ENCODE measurements at places on chromosomes 2 and 18.

GRCh38 chr2:46481198-46482193, 2.1 kb downstream of the TMEM247 start:
- peaks cover 23% of the 10 kb centered on the region for H3K27me3 ChIP-seq
- H3K36me3 ChIP-seq, result no peaks in the 10 kb centered on the region
- no peak for DNase-seq

DNA sequence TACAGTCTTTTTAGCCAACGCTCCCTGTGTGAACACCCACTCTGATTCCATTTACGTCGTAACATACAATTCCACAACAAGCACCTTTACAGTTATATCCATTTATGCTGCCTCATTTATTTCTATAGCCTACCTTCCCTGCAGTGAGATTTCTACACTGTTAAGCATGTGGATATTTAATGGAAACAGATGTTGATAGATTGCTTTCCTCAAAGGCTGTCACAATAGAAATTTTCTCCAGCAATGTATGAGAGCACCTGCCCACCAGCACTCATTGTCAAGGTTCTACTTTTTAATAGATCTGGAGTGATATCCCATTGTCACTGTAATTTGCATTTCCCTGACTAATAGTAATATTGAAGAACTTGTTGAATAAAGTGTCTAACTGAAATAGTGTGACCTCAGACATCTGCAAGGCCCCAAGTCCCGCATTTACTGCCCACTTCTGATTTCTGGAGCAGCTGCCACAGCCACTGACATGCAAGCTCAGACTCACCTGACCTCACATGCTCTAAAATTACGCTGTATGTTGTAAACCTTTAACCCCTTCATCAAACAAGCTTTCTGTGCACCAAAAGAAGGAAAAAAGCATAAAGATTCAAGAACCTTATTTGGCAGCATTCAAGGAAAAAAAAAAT, 295.1 kb downstream of the CNTNAP5 start:
- H3K36me3 ChIP-seq, result no peaks in the 10 kb centered on the region
- H3K27me3 ChIP-seq, result no peaks in the 10 kb centered on the region
- no peak for DNase-seq
- H3K4me3 ChIP-seq, result no peak overlapping the region

DNA sequence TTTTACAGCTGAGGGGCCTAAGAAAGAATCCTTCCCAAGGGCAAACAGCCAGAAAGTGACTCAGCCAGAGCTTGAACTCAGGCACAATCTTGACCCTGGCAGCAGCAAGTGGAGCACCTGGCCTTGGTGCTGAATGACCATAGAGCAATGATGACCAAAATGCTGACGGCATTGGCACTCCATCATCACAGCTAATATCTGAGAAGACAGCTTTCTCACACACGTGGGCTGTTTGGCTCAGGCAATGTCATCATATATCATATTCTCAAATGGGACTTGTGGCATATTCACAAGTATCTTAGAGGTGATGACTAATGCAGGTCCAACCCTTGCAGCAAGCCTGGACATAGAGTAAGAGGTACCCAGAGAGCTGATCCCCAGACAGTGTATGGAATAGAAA, 443.9 kb upstream of the MYT1L start:
- H3K36me3 ChIP-seq, result no peaks in the 10 kb centered on the region
- no peak overlapping the region for H3K4me3 ChIP-seq
- no peaks in the 10 kb centered on the region for H3K4me1 ChIP-seq
- H3K27ac ChIP-seq, result no peak overlapping the region
- H3K27me3 ChIP-seq, result peaks cover 6% of the 10 kb centered on the region
- no peak for DNase-seq

DNA sequence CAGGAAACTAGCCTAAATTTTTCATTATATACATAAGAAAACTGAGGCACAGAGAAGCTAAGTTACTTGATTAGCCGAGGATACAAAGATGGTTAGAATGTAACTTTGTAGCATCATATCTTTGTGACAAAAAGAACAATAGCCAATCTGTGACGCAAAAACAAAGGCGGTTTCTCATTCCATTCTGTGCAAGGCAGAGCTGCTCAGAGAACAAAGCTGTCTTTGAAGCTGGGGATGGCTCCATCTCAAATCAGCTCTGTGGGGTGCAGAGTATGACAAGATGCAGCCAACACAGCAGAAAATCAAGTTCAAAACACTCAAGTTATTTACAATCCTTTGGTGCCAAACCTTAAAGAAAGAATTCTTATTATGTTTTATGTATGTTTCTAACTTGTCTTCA, 81.9 kb upstream of the VWC2L start:
- no peaks in the 10 kb centered on the region for H3K36me3 ChIP-seq
- DNase-seq, result no peak
- no peaks in the 10 kb centered on the region for H3K27me3 ChIP-seq
- H3K4me3 ChIP-seq, result no peak overlapping the region
- no peaks in the 10 kb centered on the region for H3K4me1 ChIP-seq

GRCh38 chr2:75707901-75708300, 2.8 kb downstream of the GCFC2 start:
- no peak overlapping the region for H3K27ac ChIP-seq
- no peak for DNase-seq
- H3K4me1 ChIP-seq, result peaks cover 23% of the 10 kb centered on the region
- no peaks in the 10 kb centered on the region for H3K27me3 ChIP-seq
- H3K36me3 ChIP-seq, result peaks cover 8% of the 10 kb centered on the region

DNA sequence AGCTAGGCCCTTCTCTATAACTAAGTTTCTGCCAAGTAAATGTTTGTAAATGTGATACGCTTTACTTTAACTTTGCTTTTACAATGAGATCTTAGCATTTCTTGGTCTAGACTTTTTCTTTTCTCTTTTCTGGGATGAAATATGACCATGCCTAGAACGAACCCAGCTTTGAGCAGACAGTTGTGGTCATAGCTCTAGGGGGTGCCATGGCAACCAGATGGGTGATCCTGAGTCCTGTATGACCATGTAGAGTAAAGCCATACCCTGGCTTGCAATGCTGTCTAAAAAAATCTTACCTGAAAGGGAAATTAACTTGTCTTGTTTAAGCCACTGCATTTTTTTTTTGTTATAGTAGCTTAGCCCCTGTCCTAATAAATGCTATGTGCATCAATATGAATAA, 956.3 kb downstream of the SLC4A3 start:
- no peak for DNase-seq
- H3K4me3 ChIP-seq, result no peak overlapping the region
- no peaks in the 10 kb centered on the region for H3K36me3 ChIP-seq
- H3K27me3 ChIP-seq, result no peaks in the 10 kb centered on the region
- H3K4me1 ChIP-seq, result no peaks in the 10 kb centered on the region

- no peaks in the 10 kb centered on the region for H3K27me3 ChIP-seq
- no peaks in the 10 kb centered on the region for H3K4me1 ChIP-seq
- H3K4me3 ChIP-seq, result no peak overlapping the region
- no peak for DNase-seq
- H3K36me3 ChIP-seq, result peaks cover 4% of the 10 kb centered on the region
- no peak overlapping the region for H3K27ac ChIP-seq
These were observed 21.4 kb downstream of the SFXN5 start for GRCh38 chr2:73050121-73050545.

- no peak overlapping the region for H3K27ac ChIP-seq
- no peaks in the 10 kb centered on the region for H3K4me1 ChIP-seq
- no peaks in the 10 kb centered on the region for H3K27me3 ChIP-seq
- no peak overlapping the region for H3K4me3 ChIP-seq
These were observed 122.7 kb downstream of the GULP1 start for GRCh38 chr2:188414411-188414810.

DNA sequence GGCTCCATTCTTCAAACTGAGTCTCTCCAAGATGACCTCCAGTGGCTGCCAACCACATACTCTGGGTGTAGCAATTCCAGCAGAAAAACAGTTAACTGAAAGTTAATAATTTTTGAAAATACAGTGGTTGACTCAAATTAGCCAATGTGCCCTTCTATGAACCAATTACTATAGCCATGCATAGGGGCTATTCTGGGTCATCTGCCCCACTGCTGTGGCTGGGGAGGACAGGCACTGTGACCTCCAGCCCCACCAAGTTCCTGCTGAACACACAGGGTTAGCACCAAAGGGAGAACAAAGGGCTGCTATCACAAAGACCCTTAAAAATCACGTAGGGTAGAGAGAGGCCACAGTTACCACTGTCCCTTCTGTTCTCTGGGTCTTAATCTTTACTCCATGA, 123.0 kb downstream of the IRS1 start:
- H3K27ac ChIP-seq, result no peak overlapping the region
- H3K27me3 ChIP-seq, result peaks cover 22% of the 10 kb centered on the region
- no peak overlapping the region for H3K4me3 ChIP-seq

GRCh38 chr2:3535794-3536681, 16.7 kb upstream of the ADI1 start:
- no peak for DNase-seq
- no peak overlapping the region for H3K4me3 ChIP-seq
- no peaks in the 10 kb centered on the region for H3K27me3 ChIP-seq
- H3K4me1 ChIP-seq, result peaks cover 2% of the 10 kb centered on the region

DNA sequence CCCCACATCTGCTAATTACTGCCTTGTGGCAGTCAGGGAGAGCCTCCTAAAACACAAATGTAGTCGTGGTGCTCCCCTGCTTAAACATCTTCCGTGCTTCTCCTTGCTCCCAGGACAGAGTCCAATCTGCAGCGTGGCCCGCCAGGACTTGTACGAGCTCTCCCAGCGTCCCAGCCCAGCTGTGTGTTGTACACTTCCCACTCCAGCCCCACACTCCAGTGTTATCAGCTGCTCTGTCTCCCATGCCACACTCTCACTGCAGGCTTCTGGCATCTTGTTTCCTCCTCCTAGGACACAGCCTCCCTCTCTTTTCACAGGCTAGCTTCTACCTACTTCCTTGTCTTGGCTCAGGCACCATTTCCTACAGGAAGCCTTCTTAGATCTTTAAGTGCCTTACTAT, 199.4 kb downstream of the ALPK2 start:
- peaks cover 8% of the 10 kb centered on the region for H3K4me1 ChIP-seq
- H3K36me3 ChIP-seq, result peaks cover 2% of the 10 kb centered on the region
- H3K27me3 ChIP-seq, result no peaks in the 10 kb centered on the region

DNA sequence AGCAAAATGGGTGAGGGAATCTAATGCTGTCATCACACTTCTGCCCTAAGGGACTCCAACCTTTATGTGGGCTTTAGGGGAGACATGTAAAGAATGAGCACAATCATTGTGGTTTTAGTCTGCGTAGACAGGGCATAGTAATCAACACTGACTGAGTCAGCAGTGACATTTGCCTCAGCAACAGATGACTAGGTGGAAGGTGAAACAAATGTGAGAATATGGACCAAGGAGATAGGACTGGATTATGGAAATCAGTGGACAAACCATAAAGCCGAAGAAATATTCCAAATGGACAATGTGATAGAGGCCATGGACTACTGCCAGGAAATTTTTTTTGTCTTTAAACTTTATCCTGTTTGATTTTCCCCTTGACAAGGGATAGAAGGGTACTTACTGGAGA, 83.9 kb downstream of the PDK1 start:
- no peak overlapping the region for H3K27ac ChIP-seq
- no peaks in the 10 kb centered on the region for H3K4me1 ChIP-seq
- H3K36me3 ChIP-seq, result peaks cover 5% of the 10 kb centered on the region
- peaks cover 23% of the 10 kb centered on the region for H3K27me3 ChIP-seq
- DNase-seq, result no peak

DNA sequence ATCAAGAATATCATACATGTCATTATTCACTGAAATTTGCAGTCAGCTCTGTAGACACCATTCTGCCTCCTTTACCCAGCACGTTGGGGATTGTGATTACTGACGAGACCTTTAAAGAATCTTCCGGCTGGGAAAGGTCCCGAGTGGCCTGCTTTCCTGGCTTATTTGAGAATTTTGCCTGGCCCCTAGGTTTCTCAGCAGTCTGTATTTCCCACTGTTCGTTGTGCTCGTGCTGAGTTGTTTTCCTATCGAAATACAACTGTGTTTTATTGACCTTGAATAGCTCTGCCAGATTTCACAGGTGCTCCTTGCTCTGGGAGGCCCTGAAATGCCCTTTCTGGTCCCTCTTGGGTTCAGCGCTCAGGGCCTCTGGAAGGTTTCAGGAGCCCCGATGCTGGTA, 94.9 kb downstream of the AGAP1 start:
- H3K27me3 ChIP-seq, result peaks cover 35% of the 10 kb centered on the region
- H3K36me3 ChIP-seq, result no peaks in the 10 kb centered on the region
- H3K27ac ChIP-seq, result no peak overlapping the region
- no peak for DNase-seq
- H3K4me3 ChIP-seq, result no peak overlapping the region

DNA sequence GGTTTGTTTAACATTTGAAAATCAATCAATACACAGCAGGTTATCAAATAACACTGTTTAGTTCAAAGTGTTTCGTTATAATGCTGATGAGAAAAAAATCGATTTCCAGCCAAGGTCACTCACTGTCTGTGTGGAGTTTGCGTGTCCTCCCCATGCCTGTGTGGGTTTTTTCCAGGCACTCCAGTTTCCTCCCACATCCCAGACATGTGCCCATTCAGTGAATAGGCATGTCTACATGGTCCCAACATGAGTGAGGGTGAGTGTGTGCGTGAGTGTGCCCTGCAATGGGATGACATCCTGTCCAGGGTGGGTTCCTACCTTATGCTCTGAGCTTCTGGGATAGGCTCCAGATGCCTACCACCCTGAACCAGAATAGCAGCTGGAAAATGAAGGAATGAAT, 8.7 kb upstream of the GKN2 start:
- H3K4me3 ChIP-seq, result no peak overlapping the region
- no peaks in the 10 kb centered on the region for H3K4me1 ChIP-seq
- no peak overlapping the region for H3K27ac ChIP-seq
- no peak for DNase-seq
- H3K27me3 ChIP-seq, result peaks cover 21% of the 10 kb centered on the region

DNA sequence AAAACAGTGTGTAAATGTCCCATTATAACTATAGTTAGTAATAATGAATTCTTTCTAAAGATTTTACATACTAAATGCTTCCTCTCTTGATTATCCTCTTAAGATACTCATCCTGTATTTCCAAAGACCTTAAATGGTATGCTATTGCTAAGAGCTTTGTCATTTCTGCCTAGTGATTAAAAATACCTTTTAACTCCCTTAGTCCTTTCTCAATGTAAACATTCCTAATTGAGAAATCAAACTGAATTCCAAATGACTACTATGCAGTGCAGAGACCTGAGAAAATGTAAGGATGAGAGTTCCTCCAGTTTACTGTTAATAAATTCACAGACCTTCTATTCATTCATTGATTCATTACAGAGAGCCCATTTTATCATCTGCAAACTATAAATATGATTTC, 86.9 kb downstream of the SOS1 start:
- H3K4me3 ChIP-seq, result no peak overlapping the region
- peaks cover 5% of the 10 kb centered on the region for H3K36me3 ChIP-seq
- peak overlapping the region; percentile 14 for H3K27ac ChIP-seq

GRCh38 chr18:8818982-8819381, 113.6 kb downstream of the MTCL1 start:
- H3K4me3 ChIP-seq, result no peak overlapping the region
- H3K27ac ChIP-seq, result no peak overlapping the region
- peaks cover 17% of the 10 kb centered on the region for H3K27me3 ChIP-seq
- DNase-seq, result no peak
- peaks cover 3% of the 10 kb centered on the region for H3K4me1 ChIP-seq
